T-helper 9 cell (primary cell): ENCODE measurements at places on chromosomes 11 and 22.

DNA sequence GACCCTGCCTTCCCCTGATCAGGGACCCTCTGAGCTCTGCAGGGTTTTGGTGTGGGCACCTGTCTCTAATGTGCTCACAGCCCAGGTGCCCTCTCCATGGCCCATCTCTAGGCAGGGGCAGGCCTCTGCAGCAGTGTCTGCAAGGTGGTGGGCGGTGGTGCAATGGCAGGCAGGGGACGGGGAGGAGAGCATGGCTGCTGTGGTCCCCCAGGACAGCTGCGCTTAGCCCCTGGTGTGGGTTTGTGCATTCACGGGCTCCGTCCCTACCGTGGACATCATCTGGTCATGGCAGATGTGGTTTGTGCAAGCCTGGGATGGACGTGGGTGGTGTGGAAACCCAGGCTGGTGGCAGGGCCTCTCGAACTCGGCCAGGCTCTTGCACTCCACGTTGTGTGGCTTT, 443.1 kb downstream of the TBC1D22A start:
- DNase-seq, result no peak

DNA sequence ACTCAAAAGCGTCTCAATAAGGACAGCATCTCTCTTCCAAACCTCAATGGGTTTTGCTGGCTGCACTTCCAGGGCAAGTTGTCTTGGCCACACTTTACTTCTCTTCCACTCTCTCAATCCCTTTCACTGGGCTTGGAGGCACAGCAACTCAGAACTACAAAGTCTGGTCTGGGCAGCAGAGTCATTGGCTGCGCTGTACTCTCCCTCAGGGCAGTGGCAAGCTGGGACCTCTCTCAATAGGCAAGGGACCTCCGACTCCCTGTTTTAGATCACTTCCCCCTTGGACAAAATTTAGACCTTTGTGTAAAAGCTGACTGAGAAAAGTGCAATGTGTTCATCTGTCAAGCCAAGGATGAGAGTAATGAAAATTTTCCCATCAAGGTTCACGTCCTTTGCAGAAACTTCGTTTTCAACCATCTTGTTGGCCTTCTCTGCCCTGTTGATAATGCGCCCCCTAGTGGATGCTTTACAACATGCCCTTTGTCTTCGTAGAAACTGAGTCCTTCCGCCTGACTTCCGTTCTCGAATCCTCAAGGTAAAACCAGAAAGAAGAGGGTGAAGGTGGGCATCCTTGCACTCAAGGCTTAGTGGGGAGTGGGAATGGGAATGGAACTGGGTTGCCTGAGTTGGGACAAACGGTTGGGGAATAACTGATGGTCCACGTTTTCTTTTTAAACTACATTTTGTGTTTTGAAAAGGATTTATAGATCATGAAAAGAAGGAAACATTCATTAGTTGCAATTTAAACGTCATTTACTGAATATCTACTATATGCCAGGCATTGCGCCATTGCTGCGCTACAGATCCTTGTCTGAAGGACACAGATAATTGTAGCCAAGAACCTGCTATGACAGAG, 99.1 kb downstream of the CD44 start:
- DNase-seq, result no peak

DNA sequence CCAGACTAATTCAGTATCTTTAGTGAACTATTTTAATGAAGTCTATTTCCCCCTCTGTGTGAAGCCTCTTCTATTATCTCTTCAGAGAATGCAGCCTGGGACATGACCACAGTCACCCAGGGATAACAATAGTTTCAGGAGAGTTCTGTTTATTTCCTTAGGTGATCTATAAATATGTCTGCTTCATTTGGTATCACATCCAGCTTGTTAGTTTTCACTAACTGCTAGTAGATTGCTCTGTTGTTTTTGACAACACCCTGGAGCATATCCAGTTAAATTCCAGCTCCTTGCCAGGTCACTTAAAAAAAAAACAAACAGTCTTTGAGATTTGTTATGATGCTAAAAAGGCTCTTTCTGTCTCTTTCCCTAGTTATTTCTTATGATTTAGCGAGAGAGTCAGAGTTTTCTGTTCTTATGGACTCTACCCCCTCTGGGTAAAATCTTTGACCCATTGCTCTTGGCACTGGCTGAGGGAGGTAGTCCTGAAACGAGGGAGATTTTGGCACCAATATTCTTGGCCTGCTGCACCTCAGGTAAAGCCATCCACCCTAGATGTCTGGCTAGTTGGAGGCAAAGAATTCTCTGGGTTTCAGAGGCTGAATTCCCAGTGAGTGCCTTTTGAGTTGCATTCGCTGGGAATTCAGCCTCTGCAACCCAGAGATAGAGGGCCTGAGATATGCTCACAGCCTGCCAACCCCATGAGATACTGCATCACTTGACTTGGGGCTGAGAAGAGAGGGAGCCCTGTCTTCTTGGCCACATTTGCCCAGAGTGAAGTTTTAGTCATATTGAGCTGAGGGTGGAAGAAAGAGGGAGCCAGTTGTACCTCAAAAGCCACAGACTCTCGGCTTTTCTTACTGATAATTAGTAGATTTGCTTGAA, 159.1 kb downstream of the PGR start:
- DNase-seq, result no peak

- no peak for DNase-seq
These were observed 651.3 kb upstream of the KIRREL3 start for GRCh38 chr11:127651888-127652221.
